Karpas-422 (cell line): ENCODE measurements at places on chromosomes 2 and 18. TPM values are rescaled to one million over a fixed set of nuclear protein-coding genes. Genes with fewer than 3 reads are reported as not detected.

DNA sequence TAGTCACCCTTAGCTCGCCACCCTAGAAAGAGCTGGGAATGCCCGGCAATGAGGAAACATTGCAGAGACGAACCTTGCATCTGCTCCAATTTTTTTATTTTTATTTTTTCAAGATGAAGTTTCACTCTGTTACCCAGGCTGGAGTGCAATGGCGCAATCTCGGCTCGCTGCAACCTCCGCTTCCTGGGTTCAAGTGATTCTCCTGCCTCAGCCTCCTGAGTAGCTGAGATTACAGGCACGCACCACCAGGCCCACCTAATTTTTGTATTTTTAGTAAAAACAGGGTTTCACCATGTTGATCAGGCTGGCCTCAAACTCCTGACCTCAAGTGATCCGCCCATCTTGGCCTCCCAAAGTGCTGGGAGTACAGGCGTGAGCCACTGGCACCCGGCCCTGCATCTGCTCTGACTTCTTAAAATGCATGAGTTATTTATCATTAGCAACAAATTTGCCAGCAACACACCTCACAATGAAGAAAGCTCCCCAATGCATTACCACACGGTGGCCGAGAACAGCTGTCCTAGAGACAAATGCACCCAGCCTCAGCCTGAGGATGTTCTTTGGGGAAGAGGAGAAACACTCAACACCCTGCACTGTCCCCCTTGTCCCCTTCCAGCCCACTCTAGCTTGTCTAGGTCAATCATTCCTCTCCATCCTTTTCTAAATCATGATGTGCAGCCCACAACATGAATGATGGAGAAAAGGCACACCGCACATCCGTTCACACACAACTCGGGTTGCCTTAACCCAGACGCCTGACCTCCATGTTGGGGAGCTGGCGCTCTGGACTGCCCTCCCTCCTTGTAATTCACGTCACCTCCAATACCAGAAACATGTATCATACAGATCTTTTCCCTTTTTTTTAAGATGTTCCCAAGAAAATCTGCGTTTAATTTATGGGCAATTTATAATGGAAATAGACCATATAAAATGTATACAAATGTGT is 46.9 kb downstream of the TTC32 start:
- no peak for DNase-seq

DNA sequence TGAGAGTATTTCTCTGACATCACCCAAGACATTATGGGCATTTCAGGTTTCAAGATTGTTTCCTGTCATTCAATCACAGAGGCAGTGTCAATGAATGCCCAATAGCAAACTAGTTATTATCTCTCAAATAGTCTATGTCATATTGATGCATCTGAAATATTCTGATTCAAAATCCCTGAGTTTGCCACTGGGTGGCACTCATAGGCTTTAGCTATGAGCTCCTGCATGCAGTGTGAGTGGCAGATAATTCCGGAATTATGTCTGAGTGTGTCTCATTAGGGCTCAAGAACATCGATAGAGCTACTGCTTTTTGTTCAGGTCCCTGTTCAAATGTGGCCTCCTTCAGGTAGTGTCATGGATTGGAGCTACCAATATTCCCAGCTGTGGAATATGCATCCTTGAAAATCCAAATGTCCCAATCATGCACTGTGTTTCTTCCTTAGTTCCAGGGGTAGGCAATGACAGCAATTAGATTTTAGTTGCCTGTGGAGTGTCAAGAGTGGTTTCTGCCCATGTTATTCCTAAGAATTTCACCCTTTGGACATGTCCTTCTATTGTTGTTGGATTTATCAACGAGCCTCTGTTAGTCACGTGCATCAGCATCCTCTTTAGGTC is 7.8 kb upstream of the OR6B3 start:
- DNase-seq, result peak; percentile 85

- DNase-seq, result no peak
Observed at GRCh38 chr18:48076461-48076860, 146.0 kb upstream of the SMAD2 start.

GRCh38 chr2:136424112-136424511 is 306.2 kb upstream of the CXCR4 start:
- DNase-seq, result no peak

- DNase-seq, result no peak
Observed at GRCh38 chr2:139259422-139260051, 479.3 kb upstream of the NXPH2 start.

DNA sequence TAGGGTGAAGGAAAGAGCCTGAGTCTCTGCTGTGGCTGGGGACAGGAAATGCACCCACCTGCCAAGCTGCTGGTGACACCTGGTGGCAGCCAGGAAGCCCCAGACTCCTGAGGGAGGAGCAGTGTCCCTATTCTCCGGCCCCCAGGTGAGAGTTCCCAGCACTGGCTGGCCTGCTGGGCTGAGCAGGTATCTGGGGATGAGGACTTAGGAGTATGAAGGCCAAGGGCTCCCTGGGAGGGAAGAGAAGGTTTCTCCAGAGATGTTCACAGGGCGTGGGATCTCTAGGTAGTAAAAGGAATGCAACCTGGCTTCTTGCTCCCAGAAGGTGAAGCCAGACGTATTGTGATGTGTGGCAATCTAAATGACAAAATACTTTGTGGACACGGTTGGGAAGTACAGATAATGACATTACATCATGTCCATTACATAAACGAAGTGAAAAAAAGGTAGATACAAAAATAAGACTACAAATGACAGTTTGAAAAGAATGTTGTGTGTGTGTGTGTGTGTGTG is 75.8 kb upstream of the SLC1A4 start:
- DNase-seq, result peak; percentile 88

- DNase-seq, result no peak
Observed at GRCh38 chr2:109105113-109105512, 23.9 kb upstream of the SH3RF3 start.

The CERKL gene
- 15.4 and 24.4 TPM in 2 replicates for total RNA-seq

The STARD6 gene
- total RNA-seq, result 0.47 TPM in 1 of 2 replicates, not detected in the other

The FBXO36 gene
- total RNA-seq, result 0.11 and 2.6 TPM in 2 replicates

The AFF3 gene
- total RNA-seq, result 84.6 and 99.7 TPM in 2 replicates
